ENCODE measurements at places on chromosomes 2 and 18.

- no peak for DNase-seq
Observed at GRCh38 chr2:150045601-150046000, 441.9 kb downstream of the RND3 start.

GRCh38 chr2:75277111-75277510 is 77.8 kb upstream of the TACR1 start:
- DNase-seq, result no peak

DNA sequence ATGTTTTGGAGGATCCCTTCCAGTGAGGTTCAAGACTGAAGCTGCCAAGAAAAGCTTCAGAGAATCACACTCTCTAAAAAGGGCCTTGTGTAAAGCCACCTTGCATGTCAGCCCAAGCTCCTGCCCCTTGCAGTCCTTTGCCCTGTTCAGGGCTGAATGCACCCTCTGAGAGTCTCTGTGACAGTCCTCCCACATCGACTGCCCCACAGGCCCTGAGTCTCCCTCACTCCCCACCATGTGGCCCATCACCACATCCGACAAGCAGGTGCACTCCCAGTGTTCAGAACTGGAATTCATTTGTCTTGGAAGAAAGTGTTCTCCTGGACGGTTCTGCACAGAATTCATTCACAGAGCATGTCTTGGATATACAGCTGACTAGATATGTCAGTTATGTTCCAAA is 31.0 kb downstream of the BCL11A start:
- DNase-seq, result no peak

DNA sequence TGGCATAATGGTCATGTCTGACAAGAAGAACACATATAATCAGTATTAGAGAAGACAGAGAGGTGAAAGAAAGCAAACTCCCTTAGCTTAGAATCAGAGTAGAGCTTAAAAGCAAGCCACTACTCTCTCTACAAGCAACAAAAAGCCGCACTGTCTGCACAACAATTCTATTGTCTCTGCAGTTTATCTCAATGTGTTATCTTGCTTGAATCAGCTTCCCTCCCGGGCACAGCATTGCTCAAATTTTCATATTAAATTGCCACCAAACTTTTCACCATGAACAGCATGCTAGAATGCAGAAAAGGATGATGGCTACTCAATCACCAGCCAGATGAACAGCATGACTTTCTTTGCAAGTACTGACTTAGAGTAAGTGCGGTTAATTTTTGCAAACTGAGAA is 356.0 kb upstream of the KYNU start:
- DNase-seq, result no peak

DNA sequence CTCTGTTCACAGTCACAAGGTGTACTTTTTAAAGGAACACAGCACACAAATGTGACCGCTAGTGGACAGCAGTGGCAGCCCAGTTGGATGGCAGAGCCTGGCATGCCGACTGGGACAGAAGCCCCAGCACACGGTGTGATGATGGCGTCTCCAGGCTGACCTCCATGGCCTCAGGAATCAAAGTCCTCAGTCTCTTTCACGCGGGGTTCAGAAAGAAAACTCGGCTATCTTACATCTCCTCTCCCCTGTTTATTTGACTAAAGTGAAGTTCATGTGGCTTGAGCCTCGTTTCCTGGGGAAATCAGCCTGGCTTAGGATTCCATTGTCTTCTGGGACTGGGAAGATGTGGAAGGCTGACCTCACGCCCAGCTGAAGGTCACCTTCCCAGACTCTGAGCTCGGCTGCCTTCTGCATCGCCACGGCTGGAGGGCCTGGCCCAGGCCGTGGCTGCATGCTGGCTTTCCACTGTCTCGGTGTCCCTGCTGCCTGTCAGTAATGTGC is 56.1 kb downstream of the ASAP2 start:
- no peak for DNase-seq

DNA sequence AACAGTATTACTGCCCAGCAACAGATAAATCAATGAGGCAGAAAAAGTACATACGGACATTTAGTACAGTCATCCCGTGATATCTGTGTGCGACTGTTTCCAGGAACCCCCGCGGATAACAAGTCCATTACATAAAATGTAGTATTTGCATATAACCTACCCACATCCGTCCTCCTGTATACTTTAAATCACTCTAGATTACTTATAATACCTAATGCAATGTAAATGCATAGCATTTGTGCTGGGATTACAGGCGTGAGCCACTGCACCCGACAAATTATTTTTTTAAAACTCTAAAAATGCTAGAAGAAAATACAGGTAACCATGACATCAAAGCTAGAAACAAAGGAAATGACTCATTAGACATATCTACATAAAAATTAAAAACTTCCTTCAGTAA is 91.6 kb downstream of the FAM161A start:
- no peak for DNase-seq

GRCh38 chr2:236107536-236107935 is 60.6 kb downstream of the GBX2 start:
- no peak for DNase-seq

DNA sequence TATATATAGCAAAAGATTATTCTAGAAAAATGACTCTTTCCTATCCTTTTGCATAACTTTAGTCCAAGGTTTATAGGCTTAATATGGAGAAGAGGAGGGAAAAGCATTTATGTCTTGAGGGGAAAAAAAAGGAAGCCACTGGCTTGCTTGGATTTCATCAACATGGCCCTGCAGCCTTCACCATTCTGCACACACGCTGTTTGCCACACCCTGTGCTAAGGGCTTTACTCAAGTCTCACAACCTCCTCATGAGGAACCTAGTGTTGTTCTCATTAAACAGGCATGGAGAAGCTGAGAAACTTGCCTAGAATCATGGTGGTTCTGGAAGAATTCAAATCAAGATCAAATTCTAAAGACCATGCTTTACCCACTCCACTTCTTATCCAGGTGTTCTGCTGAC is 117.3 kb upstream of the TTC39C start:
- no peak for DNase-seq

DNA sequence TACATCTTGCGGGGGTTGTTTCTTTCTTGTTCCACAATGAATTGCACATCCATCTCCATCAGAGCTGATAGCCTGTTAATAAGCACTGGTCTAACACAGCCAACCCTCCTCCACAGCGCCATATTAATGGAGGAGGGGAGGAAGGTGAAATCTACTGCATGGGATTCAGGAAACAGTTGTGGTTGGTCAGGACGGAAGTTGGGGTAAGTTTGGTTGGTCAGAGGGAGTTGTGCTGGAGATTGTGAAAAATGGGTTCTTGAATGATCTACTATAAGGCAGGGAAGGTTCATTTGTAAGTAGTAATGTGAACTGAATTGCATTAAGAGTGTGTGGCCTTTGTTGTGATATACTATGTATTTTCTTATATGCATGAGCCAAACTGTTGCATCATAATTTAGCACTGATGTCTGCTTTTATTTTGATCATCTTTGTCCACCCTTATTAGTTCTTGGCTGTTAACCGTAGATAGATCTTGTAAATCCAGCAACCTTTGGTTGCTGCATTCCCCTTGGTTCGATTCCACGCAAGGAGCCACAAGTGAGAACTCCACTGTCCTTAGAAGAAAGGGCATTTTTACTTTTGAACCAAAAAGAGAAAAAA is 150.6 kb upstream of the MAPRE2 start:
- DNase-seq, result no peak

- DNase-seq, result no peak
Observed at GRCh38 chr2:39736640-39737039, 42.4 kb downstream of the THUMPD2 start.

- no peak for DNase-seq
Observed at GRCh38 chr2:119794237-119794636, 34.5 kb downstream of the PTPN4 start.

DNA sequence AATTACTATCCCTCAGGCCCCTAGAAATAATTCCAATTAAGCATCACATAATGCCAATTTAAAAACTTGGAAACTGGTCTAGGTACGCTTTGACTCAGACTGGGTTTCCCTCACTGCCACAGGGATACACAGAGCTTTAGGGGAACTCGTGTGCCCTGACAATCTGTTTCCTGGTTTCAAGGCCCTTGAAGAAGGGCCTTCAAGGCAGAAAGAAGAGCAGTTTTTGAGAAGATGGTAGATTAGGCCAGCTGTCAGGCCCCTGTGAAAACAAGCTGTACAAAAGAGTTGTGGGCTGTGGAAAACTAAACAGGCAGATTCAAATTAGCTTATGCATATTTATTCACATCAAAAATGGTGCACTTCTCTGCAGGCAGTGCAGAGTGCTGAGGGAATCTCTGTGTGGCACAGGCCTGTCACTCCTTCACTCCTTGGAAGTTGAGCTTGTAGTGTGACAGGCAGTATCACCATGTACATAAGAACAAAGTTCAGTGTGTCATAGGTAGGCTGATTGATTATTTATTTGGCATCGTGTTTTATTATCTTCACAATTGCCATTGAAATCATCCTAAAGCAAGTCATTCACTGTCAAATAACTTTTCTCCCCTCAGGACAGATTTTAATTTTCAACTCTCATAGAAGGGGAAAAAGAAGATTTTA is 614.4 kb upstream of the GYPC start:
- no peak for DNase-seq

DNA sequence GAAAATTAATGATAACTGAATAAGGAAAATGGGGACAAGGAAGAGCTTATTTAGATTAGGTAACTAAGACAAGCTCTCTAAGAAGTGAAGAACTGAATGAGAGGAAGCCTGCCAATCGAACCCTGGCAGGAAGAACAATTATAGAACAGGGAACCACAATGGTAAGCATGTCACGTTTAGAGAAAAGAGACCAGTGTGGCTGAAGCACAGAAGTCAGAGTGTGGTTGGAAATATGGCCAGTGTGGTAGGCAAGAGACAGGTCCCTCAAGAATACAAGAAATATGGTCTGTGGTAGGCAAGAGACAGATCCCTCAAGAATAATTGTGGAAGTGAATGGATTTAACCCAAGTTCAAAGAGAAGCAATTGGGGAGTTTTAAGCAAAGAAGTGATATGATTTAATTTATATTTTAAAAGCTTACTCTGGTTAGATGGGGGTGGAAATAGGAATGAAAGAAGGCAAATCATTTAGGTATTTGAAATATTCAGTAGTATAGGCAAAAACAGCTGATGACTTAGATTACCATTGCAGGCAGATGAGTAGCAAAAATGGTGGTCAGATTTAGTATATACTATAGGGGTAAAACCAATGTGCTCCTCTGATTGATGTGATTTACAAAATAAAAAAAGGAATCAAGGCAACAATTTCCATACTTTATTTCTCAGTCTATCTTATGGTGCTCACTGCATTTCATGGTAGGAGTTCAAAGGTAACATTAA is 38.8 kb upstream of the ERMN start:
- no peak for DNase-seq
